Amygdala (tissue), 56 donors: ENCODE measurements at places on chromosomes 5 and 9.

GRCh38 chr5:119470105-119470763 is 17.9 kb downstream of the HSD17B4 start:
- no peak for DNase-seq

DNA sequence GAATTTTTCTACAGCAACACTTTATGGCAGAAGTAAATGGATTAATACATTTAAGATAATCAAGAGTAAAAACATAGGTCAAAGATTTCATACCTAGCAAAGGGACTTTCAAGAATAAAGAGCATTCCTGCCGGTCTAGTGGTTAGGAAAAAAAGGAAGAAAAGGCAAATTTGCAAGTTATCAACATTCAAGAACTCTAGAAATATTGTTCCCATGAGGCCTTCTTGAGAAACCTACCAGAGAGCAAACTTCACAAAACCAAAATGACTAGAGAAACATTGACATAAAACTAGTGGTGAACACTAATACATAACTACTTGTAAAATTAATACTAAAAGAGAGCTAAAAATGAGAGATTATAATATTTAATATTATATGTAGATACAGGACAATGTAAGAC is 320.2 kb upstream of the RGMB start:
- DNase-seq, result no peak

GRCh38 chr5:134100283-134101091 is 14.0 kb upstream of the TCF7 start:
- no peak for DNase-seq

GRCh38 chr5:159130871-159131270 is 31.2 kb upstream of the EBF1 start:
- DNase-seq, result no peak

GRCh38 chr9:89183146-89183545 is 4.5 kb upstream of the SHC3 start:
- DNase-seq, result no peak

DNA sequence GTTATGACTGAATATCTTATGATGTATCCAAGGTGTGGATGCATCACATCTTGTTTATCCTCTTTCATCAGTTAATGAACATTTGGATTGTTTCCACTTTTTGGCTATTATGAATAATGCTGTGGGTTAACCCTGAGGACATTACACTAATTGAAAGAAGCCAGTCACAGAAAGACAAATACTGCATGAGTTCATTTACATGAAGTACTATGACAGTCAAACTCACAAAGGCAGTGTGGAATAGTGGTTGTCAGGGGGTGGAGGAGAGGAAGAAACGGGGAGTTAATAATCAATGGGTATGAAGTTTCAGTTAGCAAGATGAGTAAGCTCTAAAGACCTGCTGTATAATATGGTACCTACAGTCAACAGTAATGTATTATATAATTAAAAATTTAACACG is 409.4 kb upstream of the CTNND2 start:
- DNase-seq, result no peak

DNA sequence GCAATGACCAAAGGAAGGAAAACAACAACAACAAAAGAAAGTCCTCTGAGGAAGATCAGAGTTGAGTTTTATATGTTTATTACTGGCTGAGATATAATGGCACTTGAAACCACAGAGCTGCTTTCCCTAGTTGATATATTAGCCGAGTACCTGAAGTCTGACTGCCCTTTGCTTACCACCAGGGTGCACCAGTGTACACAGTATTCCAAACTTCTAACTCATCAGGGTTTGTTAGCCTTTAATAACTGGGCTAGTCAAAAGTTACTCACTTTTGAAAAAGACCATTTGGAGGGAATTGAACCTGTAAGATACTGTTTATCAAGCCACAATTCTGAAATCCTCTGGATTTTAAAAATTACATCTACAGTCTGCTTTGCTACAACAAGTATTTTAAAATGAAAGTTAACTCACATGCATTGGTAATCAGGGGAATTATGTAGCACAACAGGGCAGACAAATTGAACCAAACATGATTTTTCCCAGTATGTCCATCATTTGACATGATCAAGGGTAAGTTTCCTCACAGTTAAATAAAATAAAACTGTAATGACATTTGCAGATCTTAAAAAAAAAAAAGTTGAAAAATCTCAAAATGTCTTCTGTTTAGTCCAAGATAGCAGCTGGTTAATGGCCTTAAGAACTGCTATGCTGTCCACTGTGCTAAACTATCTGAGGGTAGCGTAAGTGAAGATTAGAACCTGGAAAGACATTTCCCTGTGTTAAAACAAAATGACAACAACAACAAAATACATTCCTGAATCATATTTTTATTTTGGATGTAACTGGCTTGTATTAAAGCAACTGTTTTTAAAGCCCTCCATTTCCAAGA is 57.3 kb upstream of the C6 start:
- DNase-seq, result peak; percentile 84

DNA sequence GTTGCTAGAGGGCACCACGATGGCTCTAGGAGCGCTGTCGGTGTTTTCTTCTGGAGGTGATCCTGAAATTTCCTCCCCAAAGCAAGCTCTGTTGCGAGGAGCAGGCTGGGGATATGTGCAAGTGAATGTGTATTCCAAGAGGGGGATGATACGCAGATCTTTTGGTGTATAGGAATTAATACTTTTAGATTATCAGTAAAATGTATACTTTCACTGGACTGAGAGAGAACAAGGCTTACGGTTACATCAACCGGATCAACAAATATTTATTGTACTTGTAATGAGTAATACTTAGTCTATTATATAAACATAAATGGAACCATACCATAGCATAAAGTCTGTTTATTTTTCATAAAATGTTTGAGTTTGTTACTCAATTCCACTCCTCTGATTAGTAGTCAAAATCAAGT is 632 bp upstream of the PRKAA1 start:
- DNase-seq, result no peak

GRCh38 chr5:5695266-5695665 is 272.8 kb downstream of the ICE1 start:
- DNase-seq, result no peak

DNA sequence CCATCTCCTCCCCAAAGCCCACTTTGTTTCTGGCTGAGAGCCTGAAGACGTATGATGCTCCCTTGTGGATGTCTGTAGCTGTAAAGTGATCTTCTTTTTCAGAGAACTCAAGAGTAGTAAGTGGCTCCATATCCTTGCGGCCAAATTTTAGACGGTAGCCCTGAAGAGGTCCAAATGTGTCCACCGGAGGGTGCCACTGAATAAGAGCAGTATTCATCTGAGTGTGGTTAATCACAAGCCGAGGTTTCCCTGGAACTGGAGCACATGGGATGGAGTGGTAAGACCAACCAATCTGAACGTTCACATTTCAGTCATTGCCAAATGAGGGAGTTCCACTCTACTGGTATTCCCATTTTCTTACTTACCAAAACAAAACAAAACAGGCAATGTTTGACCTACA is 686.5 kb upstream of the DMAC1 start:
- peak; percentile 3 for DNase-seq

DNA sequence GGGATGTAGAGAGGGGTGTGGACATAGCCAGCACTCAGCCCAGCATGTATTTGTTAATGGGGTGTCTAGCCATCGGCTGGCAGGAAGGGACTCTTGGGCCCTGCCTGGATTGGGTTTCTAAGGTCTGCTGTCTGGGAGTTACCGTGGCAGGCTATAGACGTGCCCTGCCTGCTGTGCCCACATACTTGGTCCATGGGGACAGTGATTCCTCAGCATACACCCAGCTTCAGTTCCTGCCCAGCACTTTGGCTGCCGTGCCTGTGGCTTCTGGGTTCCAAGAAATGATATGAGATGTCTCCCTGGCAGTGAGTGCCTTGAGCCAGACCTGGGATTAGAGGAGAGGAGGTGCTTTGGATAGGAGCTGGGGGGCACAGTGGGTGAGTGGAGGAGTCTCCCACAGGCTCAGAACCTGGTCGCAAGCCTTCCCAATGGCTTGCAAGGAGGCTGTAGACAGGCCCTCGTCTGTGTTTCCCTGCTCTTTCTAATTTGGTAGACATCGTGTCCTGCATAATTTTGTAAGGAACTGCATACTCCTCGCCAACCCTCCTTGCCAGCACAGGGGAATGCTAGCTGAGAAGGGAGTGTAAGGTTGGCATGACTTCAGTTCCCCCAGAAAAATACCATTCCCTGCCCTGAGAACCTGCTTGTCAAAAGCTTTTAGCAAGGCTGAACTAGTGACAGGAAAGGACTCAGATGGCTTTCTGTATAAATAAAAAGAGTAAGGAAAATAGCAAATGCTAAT is 287.9 kb downstream of the ZSWIM6 start:
- peak; percentile 28 for DNase-seq

DNA sequence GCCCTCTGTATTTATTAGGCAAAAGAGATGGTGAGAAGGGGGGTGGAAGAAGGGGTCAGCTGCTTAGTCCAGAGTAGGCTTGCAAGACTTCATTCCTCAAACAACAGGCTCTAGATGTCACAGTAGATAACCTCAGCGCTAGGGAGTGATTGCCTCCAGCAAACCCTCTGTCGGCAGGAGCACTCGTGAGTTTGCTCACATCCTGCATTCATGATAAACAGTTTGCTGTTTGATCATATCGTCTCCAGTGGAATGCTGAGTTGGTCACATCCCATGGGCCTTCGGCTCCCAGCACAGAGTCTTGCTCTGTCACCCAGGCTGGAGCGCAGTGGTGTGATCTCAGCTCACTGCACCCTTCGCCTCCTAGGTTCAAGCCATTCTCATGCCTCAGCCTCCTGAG is 3.6 kb downstream of the TTC23L start:
- no peak for DNase-seq

DNA sequence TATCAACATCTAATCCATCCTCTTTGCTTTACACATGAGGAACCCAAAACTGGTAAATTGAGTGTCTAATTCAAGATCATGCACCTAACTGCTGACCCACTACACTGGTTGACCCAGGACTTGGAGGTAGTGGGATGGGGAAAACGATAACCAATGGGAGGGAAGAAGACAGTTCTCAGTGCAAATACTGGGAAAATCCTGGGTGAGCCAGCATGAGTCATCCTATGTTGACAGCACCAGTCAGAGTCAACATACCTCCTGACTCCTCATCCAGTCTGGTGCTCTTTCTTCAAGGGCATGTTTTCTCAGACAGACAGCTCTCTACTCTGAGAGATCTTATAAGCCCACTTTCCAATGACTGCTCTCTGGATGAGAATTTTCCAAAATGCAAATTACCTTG is 232.8 kb upstream of the PTGER4 start:
- no peak for DNase-seq

DNA sequence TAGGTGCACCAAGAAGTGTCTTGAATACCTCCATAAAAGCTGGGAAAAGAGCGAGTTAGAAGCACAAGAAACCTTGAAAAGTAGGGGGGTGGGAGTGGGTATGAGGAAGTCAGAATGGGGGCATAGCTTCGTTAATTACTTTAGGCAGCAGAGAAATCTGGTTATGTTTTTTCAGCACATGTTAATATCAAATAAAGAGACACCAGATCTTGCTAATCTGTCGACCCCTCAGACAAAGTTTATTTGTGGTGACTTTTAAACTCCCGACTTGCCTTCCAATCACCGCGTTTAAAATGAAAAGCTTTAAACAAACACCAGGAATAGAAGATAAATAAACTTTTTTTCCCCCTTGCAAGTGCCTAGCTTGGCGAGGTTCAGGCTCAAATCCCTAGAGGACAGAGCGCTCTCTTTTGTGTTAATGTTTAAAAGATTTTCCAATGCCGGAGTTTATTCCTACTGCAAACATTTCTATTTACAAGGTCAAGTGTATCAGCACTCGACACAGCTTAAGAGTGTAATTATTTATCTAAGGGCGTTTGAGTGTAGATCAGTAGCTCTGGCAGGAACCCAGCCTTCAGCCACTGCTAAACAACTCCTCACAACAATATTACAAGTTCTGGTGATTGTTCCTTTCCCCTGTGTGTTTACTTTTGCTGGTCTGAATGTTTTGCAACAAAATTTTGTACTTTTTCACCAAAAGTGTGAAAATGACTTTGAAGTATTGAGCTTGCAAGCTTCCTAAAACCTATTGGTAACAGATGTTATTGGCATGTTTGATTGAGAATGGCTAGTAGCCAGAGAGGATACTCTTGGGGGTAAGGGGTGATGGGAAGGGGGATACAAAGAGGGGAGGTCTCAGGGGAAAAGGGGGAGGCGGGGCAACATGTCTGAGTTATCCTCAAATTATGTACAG is 3.8 kb downstream of the GAS1 start:
- DNase-seq, result no peak

DNA sequence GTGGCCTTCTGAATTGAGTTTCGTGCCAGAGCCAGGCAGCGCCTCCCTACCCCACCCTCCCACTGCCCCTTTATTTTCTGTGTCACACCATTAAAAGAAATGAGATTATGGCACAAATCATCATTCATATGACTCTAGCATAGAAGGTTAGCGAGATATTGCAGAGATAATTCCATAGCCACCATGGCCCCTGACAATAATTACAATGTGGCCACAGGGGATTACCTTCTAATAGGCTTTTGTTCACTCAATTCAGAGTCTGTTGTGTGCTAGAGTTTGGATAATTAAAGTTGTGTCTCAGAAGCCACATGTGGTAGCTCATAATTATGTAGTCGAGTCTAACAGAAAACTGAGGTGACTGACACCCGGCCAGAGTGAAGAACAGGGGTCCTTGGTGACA is 428.1 kb downstream of the ARHGEF28 start:
- DNase-seq, result no peak

DNA sequence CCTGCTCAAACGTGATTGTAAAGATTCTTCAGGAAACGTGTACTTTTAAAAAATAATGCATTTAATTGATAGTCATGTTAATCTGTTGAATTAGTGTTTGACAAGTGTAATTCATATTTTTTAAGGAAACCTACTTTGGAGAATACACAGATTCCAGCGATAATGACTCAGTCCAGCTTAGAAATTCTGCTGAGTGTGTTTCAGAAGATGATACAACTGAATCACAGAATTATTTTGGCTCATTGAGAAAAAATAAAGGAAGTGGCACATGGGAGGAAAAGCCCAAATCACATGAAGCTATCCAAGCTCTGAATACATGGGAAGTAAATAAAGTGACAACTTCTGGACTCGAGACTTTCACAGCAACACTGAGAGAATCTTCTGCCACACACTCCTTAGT is 37.8 kb downstream of the ICE1 start:
- no peak for DNase-seq

- peak; percentile 79 for DNase-seq
Measured at GRCh38 chr5:141513627-141514329, 24.9 kb downstream of the PCDHGC5 start.

DNA sequence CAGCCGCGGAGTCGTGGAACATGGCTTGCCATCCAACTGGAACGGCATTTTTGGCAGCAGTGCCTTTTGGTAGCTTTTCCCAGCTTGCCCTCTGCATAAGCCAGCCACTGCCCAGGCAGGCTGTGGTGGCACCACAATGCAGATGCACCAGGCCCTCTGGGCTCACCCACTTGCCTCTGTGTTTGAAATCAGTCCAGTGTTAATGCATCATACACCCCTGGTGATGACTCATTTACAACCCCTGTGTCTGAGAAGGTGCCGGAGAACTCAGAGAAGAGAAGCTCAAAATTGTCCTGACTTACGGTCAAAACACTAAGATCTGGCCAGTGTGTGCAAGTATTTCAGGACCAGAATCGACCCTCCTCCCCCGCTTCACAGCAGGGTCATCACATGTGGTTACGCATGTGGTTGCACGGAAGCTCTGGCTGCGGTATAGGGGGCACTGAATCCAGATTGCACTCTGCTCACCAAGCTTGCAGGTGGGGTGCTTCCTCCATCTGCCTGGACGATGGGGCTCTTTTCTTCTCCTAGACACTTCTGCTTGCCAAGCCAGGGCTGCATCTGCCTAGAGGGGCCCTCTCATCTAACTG is 66.5 kb upstream of the SMIM15 start:
- DNase-seq, result no peak
